Stimulated activated CD4-positive, alpha-beta T cell treated with anti-CD3 and anti-CD28 coated beads, Interleukin-4, amount 100 ng/mL, for 4 hours (primary cell): ENCODE measurements at places on chromosomes 5 and 9.

DNA sequence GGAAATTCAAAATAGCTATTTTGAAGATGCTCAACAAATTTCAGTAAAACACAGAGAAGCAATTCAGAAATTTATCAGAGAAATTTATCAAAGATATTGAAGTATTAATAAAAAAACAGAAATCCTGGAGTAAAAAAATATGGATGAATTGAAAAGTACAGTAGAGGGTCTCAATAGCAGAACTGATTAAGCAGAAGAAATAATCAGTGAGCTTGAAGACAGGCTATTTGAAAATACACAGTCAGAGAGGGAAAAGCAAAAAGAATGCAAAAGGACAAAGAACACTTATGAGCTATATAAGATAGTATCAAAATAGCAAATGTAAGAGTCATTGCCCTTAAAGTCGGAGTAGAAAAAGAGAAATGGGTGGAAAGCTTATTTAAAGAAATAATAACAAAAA is 107.9 kb upstream of the PPP2R2B start:
- DNase-seq: no peak

GRCh38 chr5:142432961-142433360 is 108.1 kb upstream of the SPRY4 start:
- DNase-seq: peak; percentile 25

DNA sequence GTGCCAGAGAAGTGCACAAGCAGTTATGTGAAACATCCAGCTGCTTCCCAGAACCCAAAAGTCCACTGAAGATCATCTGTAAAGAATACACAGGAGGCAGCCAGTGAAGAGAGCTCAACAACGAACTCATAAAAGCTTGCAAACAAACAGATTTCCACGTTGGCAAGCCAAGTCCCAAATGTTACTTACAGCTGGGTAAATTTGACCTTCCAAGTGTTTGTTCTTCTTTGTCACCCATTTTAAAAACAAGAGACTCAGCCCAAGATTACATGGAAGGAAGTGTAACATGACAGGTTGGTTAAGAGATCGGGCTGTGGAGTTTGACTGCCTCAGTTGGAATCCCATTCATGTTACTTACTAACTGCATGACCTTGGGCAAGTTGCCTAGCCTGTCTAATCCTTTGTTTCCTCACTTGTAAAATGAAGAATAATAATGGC is 174.9 kb upstream of the PAPPA start:
- DNase-seq: no peak

GRCh38 chr5:137622850-137623249 is 113.0 kb downstream of the KLHL3 start:
- DNase-seq: no peak

- DNase-seq: no peak
These were observed 75.7 kb upstream of the CCDC112 start for GRCh38 chr5:115372146-115372545.
